NCI-H1105 (cell line): ENCODE measurements at places on chromosomes 1 and 21.

GRCh38 chr1:235925016-235925415 is 58.3 kb upstream of the LYST start:
- DNase-seq = no peak

GRCh38 chr1:7554385-7555235 is 216.5 kb upstream of the VAMP3 start:
- DNase-seq = no peak

DNA sequence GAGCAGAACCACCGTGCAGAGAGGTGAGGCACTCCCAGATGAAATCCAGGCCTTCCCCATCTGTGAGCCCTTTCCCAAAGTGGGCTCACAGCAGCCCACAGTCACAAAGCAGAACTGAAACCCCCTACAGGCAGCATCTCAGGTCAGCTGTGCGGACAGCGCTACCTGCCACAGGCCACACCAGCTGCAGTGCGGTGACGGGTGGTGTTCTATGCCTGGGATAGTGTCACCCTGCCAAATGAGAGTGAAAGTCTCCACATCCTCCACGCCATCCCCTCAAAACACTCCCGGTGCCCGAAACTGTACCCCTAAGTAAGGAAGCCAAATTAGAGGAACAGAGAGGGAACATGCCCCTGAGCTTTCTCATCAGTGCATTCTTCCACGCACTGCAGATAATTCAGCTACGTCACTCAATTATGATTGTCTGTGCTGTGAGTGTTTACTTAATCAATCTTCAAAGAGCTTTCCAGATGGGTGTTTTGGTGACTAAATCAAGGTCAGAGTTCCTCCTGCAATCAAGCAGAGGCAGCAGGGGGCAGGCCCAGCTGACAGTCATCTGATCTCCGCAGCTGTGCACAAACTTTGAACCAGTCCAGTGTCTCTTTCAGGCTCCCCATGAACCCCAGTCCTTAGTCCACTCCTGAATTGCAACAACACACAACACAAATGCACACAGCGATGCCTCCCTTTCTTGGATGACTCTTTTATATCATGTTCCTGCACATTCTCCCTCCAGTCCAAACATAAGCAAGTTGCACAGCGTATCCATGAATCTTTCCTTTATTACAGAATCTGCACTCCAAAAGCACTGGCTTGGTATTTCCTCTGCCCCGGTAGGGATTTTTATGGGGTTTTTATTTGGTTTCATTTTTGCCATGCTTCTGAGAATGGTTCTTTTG is 150.0 kb downstream of the TOMM20 start:
- no peak for DNase-seq

DNA sequence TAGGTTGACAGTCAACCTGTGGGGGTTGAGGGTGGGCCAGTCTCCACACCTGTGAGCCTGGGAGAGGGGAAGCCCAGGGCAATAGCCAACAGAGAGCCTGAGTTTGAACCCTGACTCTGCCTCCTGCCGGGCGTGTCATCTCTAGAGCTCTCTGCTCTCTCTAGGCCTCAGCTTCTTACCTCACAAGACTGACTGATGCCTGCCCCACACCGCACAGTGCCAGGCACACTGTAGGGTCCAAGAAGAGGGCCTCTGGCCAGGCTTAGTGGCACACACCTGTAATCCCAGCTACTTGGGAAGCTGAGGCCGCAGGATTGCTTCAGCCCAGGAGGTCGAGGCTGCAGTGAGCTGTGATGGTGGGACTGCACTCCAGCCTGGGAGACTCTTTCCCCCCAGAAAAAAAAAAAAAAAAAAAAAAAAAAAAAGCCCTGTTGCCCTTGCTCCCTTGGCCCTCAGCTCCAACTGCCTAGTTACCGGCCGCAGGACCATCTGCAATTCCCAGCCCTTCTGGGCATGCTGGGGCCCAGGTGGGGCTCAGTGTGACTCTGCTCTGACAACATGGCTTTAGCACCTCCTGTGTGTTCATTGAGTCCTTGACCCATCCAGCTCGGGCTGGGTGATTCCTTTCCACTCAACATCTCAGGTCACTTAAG is 25.1 kb downstream of the GRHL3 start:
- no peak for DNase-seq

- DNase-seq = no peak
Measured at GRCh38 chr21:45827302-45827692, 154.3 kb upstream of the COL6A1 start.

- no peak for DNase-seq
Measured at GRCh38 chr1:17110555-17110926, 8.7 kb downstream of the PADI2 start.

- DNase-seq = no peak
Measured at GRCh38 chr1:41957568-41957967, 38.8 kb upstream of the HIVEP3 start.
